ENCODE measurements at places on chromosomes 1 and 21.

- DNase-seq: no peak
Observed at GRCh38 chr1:245582026-245582425, 427.2 kb downstream of the KIF26B start.

GRCh38 chr1:6795661-6796060, 10.4 kb downstream of the CAMTA1 start:
- peak; percentile 55 for DNase-seq

DNA sequence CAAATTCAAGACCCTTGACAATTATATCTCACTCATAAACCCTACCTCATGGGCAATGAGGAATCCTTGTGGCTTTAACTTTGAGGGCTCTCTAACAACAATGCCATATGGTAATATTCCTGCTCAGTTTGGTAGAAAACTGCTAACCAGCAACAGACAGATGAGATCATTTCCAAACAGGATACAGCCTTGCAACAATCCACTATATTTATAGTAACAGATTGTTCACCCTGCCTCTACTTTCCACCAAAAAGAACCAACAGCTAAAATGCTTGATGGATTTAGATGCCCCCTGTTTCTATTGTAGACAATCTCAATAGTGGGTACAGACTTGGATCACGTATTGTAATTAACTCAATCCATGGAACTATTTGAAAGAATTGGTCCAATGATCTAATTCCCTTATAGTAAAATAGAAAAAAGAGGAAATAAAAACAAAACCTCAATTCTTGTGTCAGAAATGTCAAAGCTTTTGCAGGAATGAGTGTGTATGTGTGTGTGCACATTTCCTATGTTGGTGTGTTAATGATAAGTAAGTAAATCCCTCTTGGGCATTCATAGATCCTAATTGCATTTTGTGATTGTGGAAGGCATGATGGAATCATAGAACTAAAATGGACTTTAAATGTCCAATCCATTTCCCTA, 100.0 kb upstream of the EDEM3 start:
- DNase-seq: no peak

GRCh38 chr21:34936371-34936789, 112.7 kb downstream of the RUNX1 start:
- DNase-seq: no peak

GRCh38 chr1:113103048-113103447, 30.1 kb downstream of the LRIG2 start:
- no peak for DNase-seq

- peak; percentile 99 for DNase-seq
Observed at GRCh38 chr1:9825093-9826074, 1.6 kb upstream of the CLSTN1 start.

DNA sequence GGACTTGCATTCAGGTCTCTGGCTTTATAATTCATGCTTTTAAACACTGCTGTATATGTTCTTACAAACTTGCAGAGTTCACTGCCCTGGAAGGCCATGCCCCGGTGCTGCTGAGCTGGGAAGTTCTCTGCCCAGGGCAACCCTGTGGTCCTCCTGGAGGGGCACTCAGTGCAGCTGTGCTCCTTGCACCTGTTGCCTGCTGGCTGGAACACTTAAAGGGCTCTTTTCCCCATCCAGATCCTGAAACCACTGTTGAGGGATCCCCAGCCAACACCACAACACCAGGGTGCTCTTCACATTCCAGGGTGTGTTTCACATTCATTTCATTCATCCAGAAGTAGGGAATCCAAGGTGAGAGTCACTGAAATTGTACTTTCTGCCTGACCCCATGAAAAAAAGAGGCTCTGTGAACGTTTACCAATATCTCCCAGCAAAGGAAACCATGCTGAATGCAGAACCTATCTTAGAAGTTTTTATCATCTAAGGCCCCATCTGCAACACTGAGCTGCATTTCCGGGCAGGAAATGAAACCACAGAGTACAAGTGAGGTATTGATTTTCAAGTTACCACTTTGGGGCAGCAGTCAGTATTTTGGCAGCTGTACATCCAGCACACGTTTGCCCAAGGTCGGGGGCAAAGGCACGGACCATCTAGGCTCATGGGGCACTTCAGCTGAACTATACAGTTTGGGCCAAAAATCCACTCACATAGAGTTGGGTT, 16.4 kb upstream of the KIAA0040 start:
- DNase-seq: no peak

- peak; percentile 33 for DNase-seq
Observed at GRCh38 chr1:204971517-204972336, 71.3 kb upstream of the CNTN2 start.
